D341Med (cell line): ENCODE measurements at places on chromosomes 7 and 10.
A peak's percentile ranks its signal among the peaks of the same experiment; 100 is the strongest.

- DNase-seq, result no peak
Observed at GRCh38 chr10:110540031-110540430, 27.5 kb upstream of the SMC3 start.

DNA sequence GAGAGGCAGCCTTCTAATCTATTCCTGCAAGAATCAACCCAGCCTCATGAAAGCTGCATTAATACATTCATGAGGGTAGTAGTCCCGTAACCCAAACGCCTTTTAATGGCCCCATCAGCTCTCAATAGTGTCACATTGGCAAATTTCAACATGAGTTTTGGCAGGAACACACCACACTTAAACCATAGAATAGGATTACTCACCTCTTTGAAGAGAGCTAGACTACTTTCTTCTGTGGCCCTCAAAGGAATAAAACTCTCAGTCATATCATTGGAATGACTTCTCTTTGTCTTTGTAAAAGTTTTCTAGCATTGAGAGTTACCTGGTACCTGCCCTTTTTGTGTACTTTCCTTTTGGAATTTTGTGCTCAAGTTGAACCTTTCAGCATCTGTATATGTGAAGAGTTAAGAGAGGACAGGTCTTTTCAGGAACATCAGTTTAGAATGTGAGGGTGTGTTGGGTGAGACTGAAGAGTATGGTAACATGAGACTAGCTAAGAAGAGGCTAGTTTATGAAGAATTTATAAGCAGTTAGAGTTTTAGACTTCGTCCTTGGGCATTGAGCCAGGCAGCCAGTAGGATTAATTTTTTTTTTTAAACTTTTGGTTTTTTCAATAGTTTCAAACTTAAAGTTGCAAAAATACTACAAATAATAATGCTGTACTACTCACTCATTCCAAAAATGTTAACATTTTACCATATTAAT is 92.6 kb downstream of the MLLT10 start:
- no peak for DNase-seq

GRCh38 chr10:48714088-48714487 is 29.4 kb downstream of the WDFY4 start:
- DNase-seq, result no peak

- no peak for DNase-seq
Observed at GRCh38 chr7:110296321-110296720, 794.6 kb upstream of the LRRN3 start.

DNA sequence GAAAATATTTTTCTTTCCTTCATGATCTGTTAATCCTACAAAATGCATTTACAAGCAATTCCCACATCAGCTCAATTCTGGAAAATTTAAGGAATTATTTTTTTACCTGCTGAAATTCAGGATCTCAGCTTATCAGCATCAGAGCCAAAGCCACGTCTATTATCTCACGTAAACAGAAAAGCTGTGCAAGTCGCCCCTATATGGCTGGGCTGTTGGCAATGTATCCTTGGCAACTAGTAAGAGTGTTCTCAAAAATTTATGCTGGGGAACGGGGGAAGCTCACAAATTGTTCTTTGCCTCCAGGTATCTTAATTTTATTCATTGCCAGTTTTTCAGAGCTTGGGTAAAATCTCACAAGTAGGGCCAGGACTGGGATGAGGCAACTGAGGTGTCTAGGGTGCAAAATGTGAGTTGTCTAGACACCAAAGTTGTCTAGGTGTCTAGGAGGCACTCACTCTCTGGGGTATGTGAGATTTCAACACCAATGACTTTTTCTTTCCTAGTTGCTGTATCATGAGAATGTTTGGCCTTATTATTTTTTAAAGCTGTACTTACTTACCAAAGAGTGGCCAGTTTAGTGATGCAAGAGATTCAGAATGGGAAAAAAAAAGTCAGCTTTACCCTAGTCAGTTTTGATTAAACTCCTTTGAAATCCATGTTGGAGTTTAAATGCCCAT is 5.1 kb downstream of the GSTO2 start:
- no peak for DNase-seq

DNA sequence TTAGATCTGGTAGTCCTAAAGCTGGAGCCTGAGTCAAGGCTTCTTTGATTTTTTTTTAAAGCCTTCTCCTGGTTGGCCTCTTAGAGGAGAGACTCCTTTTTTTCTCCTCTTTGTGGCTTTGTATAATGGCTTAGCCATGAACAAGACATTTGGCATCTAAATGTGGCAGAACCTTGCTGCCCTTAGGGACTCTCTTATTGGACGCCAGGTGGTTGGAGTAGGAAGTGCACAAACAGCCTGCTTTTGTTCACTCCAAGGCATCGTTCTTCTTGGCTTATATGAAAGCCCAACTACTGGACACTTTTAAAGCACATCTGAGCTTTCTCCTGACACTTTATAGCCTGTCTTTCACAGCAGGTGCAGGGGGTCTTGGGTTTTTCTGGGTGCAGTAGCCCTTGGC is 25.0 kb downstream of the ZPBP start:
- no peak for DNase-seq

DNA sequence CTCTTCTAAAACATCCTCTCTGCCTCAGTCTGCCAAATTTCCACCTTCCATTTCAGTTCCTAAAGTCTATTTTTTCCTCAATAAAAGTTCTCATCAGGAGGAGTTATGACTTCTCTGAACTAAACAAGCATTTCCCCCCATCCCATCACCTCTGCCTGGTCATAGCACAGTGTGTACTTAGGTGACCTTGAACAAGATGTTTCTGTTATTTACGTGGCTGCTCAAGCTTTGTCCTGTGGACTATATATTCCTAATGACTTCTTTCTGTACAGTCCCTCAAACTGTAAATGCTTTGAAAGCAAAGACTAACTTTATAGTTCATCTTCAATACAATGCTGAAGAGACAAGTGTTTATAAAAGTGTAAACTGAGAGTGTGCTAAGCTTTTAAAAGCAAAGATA is 166.9 kb downstream of the CPEB3 start:
- DNase-seq, result no peak

DNA sequence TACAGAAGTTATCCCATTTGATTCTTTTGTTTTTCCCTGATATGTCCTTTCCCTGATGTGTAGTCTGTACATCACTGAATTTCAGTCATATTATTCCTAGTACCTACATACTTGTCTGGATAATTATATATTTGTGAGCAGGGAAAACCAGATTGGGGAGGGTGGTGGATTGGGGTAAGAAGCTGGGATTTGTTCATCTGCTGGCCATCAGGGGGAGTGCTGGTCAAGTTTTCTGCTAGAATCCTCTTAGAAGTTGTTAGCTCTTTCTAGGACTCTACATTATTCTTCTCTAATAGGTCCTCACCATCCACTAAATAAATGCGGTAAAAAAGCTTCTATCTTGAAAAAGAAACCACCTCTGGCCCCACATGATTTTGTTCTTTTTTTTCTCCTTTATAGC is 232.7 kb upstream of the TAC1 start:
- peak; percentile 54 for DNase-seq

- DNase-seq, result no peak
Observed at GRCh38 chr7:102094316-102094650, 192.4 kb upstream of the SH2B2 start.

DNA sequence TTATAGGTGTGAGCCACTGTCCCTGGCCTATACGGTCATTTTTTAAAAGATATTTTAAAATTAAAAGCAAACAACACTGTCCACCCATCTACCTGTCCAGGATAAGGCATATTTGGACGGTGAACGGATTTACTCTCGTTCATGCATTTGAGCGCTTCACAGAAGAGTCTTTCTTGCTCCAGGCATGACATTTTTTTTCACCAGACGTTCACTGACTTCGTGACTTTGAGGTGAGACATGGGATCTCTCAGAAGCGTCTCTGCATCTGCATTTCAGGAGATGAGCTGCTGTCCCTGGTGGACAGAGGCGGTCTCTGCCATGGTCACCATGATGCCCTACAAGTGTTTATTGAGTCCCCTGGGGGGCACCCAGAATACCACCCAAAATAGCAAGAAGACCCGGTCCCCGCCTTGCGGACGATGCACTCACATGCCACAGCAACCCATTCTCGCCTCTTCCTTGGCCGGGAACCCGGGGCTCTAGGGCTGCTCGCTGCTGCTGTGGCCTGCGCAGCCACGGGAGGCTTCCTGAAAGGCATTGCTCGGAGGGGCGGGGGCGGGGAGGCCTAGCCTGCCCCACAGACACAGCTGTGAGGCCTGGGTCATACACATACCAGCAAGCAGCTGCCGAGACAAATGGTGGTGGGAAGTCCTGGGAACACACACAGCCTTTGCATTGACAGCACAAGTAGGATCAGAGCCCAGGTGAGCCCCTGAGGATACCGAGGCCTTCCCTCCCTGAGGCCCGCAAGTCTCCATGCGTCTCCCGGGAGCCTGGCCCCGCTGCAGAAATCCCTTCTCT is 84.4 kb downstream of the RGS10 start:
- DNase-seq, result no peak

DNA sequence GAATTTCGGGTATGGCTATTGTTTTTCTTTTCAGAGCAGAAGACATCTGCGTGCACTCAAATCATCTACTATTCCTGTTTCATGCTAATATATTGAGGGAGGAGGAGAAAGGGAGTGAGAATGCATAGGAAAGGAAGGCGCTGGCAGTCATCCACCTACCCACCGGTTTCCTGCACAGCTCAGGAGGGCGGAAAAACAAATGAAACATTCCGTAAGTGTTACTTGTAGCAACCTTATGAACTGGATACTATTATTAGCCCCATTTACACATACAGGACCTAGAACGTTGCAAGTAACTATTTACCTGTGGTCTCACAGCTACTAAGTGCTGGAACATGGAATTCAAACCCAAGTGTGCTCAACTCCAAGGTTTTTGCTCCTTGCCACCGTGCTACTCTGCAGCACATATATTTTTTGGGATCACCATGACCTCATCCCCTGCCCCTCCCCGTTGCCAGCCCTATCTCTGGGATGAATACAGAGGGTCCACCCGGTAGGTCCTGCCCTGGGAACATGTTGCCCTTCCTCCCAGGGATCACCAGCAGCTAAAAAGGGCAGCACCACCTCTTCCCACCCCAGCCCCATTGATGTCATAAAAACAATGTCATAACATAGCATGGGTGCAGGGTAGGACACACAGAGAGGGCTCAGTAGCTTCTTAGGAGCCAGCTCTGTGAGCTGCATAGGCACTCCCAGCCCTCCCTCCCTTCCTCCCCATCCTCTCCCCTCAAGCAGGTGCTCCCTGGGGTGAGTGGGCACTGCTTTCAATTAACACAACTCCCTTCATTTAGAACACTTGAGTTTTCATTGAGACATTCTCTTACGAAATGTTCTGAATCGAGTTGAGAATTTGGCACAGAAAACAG is 16.9 kb downstream of the GFRA1 start:
- DNase-seq, result no peak
